ENCODE measurements at places on chromosomes 6 and 20.

DNA sequence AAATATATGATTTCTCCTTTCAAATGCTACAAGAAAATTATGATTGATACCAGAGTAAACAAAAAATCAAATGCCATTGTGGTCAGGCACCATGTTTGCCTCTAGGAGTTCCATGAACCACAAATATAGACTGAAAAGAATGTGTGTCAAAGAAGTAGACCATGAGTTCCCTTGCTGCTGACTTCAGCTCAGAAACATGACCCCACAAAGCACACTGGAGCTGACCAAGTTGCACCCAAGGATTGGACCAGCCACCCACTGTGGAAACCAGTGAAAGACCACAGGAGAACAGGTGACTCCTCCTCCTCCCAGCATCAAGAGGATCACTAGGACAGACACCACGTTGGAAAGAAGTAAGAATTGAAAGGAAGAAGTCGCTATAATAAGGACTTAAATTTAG lies 90.8 kb upstream of the TENT5A start:
- no peak for DNase-seq

- DNase-seq: no peak
These were observed 91.1 kb downstream of the ZDHHC14 start for GRCh38 chr6:157471895-157472686.

DNA sequence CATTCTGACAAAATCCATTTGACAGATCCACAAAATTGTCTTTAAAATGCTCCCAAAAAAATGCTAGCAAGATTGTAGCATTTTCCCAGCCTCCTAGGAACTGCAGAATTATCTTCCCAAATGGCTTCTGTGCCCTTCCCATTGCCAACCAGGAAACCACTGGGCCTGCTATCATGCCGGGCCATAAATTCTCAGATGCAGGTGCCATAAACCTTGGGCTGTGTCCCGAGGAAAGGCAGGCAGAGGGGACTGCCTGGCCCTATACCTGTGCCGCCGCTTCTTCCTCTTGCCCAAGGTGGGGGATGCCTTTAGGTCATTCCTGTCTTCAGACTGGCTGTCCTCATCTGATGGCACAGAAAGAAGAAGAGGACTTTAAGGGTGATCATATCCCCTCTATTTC lies 2.8 kb downstream of the VSX1 start:
- DNase-seq: no peak

GRCh38 chr6:23200946-23201345 lies 631.6 kb downstream of the HDGFL1 start:
- DNase-seq: no peak

DNA sequence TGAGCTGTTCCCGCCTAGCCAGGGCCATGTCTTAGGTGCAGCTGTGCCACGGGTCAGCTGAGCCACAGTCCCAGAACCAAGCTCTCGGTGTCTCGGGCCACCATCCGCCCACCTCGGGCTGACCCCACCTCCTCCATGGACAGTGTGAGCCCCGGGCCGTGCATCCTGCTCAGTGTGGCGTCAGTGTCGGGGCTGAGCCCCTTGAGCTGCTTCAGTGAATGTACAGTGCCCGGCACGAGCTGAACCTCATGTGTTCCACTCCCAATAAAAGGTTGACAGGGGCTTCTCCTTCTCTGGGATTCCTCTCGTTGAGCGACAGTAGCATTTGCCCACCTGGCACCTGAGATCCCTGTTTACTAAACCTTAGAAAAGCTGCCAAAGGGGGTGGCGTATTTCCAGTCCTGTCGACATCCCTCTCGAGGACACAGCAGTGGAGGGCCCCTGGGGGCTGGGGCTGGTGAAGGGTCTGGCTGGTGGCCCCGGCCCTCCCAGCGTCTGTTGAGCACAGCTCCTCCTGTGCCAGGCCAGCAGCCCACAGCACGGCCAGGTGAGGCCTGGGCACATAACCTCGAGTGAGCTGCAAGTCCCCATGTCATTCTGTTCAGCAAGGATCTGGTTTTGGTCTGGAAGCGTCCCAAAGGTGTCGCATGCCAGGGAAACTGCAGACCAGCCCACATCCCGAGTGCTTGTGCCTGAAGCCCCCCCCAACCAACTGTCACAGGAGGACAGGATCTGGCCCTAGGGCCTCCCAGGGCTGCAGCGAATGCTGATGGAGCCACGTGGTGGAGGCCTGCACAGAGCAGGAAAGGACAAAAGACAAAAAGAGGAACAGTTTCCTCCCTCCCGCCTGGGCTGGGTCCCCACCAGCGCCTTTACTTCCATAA lies 21.2 kb upstream of the PYGB start:
- peak; percentile 83 for DNase-seq

DNA sequence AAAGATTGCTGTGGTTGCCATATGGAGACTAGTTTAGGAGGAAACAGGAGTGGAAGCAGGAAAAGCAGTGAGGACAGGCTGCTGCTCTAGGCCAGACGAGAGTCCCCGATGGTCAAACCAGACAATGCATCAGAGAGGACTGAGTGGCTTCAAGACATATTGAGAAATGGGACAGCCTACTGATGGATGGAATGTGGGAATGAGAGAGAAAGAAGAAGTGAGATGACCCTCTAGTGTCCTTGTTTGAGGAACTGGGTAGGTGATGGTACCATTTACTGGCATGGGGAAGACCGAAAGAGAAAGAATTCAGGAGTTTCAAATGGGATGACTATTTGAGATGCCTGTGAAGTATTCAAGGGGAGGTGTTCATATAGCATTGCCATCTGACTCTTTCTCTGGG lies 111.8 kb upstream of the LAMP5 start:
- DNase-seq: no peak

DNA sequence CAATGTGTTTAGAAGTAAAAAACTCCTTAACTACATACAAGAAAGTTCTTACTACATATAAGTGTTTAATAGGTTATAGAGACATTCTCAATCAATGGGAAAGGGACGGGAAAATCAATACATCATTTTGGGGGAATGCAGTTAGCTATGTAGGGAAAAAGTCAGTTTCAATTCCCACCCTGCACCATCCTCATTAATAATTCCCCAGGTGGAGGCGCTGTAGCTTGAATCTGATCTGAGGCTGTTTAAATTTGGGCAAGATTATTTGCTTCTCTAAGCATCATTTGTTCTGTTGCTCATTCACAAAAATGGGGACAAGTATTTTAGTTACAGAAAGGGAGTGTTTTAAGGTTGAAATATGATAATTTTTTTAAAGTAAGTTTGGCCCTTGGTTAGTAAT lies 19.1 kb downstream of the OLIG3 start:
- no peak for DNase-seq

- DNase-seq: no peak
These were observed 930 bp upstream of the RRAGD start for GRCh38 chr6:89413006-89413400.

DNA sequence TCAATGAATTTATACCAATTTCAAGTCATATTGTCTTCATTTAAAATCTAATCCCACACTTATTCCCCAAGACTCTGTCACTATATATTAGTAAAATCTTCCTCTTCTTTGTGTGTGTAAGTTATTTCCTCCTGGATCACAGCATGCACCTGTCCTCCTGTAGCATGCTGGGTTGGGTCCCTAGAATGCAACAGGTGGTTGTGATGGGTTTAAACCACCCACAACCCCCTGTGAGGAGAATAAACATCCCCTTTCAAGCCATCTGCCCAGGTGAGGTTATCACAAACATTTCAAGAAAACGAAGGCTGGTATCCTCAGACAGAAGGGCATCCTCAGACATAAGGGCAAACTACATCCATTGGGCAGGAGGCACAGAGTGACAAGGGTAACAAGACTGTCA lies 26.4 kb downstream of the DZANK1 start:
- no peak for DNase-seq

- no peak for DNase-seq
These were observed 165.6 kb downstream of the ZFP64 start for GRCh38 chr20:52025938-52026337.

GRCh38 chr6:138862456-138862855 lies 66.6 kb downstream of the ECT2L start:
- DNase-seq: no peak

DNA sequence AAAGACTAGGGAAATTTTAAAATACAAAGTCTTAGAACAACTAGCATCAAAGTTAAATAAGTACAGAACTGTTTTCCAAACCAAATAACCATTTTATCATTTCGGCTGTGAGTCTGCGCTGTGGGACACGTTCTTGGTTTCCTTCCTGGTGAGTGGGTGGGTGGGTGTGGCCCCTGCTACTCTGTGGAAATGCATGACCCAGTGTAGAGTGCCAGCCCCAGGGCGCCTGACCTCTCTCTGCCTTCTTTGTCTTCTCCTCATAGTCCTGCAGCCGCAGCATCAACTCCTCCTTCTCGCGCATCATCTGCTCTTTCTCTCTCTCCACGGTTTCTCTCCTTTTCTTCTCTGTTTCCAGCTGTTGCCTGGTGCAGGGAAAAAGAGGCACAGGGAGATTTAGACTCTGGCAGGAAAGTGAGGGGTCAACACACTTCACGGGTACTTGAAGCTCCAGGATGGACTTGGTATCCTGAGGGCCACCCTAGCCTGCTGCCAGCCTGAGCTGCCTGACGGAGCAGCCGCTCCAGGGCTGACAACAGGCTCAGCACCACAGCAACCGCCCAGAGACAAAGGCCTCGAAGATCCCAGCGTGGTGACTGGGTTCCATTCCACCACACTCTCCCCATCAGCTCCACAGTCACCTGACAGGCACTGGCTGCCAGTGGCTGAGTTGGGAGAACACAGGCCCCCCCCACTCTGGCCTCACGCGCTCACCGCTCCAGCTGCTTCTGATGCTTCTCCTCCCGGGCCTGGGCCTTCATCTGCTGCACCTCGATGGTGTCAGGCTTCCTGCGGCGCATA lies 48.4 kb downstream of the EZR start:
- no peak for DNase-seq

DNA sequence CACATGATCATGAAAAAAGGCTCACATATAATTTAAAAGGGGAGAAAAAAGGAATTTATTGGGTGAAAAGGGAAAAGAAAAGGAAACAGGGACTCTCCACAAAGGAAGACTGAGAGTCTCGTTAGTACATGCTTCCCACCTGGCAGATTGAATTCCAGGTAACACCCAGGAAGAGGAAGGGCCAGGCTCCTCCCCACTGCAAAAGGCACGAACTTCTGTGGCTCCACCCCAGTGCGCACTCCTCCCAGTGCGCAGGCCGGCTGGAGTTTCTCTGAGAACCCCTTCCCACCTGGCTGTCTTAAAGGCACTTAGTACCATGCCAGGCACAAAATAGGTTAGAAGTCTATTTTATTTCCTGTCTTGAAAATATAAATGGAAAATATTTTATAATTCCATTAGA lies 129.8 kb downstream of the COL12A1 start:
- no peak for DNase-seq

DNA sequence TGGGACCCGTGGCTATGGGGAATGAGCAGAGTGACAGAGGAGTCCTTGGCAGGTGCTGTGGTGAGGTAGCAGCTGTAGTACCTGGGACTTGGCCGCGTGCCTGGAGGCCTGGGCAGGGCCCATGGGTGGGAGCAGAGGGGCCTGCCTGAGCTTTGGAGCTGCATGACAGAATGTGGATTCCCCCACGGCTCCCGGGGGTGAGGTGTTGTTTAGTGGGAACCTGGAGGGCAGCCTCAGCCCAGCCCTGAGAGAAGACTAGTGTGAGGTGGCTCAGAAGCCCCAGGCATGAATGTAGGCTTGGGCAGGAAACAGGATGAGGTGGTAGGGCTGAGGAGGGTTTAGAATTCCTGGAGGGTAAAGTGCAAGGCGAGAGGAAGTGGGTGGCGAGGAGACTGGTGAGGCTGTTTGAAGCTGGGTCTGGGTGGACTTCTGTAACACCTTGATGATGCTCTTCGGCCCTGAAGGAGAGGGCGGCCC lies 86.5 kb upstream of the SCP2D1 start:
- peak; percentile 58 for DNase-seq

DNA sequence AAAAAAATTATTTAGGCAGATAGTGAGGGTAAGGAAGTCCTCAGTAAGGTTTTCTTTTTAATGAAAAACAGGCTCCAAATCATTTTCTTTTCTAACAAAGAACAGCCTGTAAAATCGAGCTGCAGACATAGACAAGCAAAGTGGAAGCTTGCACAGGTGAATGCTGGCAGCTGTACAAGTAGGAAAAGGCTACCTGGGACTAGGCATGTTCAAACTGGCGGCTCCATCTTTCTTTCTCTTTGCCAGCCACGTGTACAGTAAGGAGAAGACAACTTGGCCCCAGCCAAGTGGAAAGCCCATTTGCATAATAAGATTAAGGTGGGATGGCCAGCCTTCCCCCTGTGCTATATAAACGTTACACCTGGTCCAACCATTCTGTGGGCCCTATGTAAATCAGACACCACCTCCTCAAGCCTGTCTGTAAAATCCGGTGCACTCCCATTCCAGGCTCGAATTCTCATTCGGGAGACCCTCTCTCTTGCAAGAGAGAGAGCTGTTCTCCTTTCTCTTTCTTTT lies 27.0 kb upstream of the SLC2A12 start:
- DNase-seq: no peak

DNA sequence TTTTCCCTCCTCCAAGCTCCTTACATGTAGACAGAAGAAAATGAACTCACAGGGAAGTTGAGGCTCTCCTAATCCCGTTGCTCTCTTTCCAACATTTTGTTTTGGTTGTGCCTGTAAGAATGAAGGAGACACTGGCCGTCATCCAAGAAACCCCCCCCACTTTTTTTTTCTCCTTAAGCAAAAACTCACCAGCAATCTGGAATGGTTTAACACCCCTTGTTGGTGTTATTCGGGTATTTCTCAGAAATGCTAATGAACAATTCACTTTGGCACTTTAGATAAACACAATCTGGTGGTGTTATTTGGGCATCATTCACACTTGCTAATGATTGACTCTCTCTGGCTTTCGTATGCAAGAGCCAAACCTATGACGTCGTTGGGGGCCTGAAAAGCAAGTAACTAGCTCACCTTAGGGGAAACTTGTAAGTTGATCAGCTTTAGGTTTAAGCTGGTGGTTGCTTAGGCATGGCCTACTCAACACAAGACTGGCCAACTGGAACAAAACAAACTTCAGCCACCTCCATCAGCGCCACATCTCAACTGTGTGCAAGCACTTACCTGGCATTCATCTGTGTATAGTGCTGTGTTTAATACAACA lies 24.3 kb upstream of the OLIG3 start:
- DNase-seq: no peak

- no peak for DNase-seq
These were observed 140.7 kb downstream of the RNASET2 start for GRCh38 chr6:166815629-166816028.

DNA sequence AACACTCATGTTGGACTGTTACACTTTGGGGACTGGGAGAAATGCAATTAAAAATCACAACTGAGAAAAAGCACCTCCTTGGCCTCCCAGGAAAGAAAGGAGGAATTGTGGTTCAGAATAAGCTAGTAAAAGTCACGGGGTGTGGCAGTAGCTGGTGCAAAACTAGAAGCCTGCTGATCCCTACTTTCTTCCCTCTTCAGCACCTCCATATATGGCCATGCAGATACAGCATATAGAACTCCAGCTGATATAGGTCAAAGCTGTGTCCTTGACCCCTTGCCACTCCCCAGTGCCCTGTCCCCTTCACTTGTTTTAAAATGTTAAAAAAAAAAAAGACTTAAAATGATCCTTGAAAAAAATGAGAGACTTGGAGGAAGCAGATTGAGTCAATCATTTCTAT lies 5.5 kb upstream of the FLRT3 start:
- no peak for DNase-seq

DNA sequence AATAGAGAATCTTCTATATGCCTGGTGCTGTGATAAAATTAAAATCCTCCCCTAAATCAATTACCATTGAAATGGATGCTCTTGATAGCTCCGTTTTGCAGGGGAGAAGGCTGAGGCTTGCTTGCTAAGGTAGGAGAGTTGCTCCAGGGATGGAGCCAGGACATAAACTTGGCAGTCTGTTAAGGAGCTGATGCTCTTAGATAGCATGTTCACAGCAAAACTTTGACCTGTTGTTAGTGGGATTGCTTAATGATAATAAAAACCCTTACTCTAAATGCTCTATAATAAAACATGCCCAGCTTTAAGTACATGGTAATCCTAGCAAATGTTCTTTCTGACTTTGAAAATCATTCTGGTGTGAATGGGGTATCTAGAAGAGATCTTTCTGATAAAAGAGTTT lies 228.4 kb upstream of the JAG1 start:
- no peak for DNase-seq
